Cerebellar nuclear complex (tissue), 1 donor: ENCODE measurements at places on chromosomes 16 and 17.
A peak's percentile ranks its signal among the peaks of the same experiment; 100 is the strongest.

GRCh38 chr17:80498242-80498919, 22.0 kb upstream of the NPTX1 start:
- no peak for DNase-seq

DNA sequence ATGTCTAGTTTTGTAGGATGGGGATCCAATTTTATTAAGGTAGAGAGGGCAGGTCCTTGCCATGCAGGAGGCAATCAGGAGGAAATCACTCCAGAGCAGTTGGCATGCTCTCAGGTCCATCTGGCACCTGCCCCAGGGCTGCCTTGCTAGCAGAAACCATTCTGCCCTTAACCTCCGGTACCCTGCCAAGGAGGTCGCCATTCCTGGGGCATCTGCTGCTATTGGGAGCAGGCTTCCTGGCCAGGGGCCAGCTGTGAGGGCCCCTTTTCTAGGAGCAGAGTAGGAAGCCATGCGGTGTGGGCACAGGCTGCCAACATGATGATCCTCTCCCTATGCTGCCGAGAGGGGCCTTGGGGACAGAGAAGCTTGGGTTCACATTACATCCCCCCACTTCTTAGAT, 47.6 kb upstream of the MGAT5B start:
- peak; percentile 19 for DNase-seq

DNA sequence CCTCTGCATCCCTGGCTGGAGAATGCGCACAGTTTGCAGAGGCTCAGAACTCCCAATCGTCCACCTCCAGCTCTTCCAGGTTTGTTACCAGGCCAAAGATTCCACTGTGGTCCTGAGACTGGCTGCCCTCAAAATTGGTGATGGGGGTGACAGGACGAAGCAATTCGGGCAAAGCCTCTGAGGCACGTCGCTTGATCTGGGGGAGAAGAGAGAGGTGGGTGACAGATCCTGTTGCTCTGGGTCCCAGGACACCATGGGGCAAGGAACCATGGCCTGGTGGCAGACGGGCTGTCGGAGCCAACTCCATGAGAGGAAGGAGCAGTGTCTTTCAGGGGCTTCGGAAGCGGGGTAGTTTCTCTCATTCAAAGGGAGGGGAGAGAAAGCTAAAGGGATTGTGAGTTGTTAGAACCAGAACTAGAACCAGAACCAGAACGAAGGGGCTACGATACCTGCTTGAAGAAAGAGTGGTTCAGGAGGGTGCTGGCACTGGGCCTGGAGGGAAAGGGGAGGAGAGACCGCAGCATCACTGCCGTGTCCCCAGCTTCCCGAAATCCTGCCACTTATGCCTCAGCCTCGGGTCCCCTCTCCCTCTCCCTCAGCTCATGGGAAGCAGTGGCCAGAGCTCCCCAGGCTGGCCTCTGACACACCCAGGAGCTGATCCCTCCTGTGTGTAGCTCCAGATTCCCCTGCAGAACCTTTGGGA, 3.8 kb upstream of the LIMD2 start:
- DNase-seq = no peak

- peak; percentile 88 for DNase-seq
Measured at GRCh38 chr17:40056379-40057015, 2.3 kb upstream of the MED24 start.

DNA sequence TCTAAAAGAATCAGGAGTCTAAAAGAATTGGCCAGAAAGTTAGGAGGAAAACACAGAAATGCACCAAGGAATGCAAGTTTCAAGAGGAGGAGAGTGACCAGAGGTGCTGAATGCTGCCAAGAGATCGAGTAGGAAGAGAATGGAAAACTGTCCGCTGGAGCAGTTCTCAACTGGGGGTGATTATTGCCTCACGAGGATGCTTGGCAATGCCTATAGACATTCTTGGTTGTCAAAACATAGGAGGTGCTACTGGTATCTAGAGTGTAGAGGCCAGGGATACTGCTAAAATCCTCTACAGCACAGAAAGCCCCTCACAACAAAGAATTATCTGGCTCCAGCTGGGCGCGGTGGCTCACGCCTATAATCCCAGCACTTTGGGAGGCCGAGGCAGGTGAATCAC, 82.1 kb upstream of the NOL11 start:
- DNase-seq = no peak

DNA sequence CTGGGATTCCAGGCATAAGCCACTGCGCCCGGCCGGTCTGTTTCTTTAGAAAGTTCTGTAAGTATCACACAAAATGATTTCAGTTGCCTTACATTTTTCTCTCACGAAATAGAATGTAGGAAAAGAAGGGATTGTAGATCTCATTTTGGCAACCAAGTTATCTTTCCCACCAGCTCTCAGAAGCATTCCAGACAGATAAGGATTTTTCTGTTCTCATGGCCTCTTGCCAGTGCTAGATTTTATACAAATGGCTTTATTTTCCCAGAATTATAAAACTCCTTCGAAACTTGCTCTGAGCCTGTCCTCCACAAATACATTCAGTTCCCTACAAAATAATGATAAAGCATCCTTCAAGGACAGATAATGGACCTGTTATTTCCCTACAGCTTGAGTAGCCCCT, 46.9 kb downstream of the LCMT1 start:
- DNase-seq = no peak

GRCh38 chr17:75011401-75012095, 922 bp upstream of the MRPL58 start:
- DNase-seq = peak; percentile 73

DNA sequence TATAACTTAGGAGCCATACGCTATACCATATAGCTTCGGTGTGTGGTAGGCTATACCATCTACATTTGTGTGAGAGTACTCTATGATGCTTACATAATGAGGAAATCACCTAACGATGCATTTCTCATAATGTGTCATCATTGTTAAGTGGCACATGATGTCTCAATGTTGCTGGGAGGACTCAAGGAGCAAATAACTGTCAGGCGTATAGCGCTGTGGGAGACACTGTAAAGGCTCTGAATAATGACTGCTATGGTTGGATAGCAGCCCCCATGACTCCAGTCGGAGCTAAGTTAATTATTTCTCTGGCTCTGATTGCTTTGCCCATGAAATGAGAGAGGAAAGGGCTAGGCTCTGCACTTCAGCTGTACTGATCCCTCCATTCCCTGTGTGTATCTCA, 197.2 kb downstream of the RGS9 start:
- no peak for DNase-seq

DNA sequence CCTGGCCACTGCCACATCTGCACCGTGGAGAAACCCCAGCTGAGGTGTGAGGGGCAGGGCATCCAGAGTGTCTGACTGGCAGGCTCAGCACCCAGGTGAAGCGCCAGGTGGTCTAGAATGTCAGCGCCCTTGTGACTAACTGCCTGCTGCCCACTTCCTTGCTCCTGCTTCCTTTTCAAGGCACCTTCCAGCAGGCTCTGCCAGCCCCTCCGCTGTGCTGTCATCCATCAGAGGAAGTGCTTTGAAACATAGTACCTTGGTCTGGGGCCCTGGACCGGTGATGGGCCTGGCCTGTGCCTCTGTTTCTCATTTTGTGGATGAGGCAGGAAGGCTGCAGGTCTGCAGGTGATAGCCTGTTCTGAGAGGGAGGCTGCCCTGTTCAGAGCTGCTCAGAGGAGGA, 5.5 kb downstream of the SPNS2 start:
- no peak for DNase-seq

DNA sequence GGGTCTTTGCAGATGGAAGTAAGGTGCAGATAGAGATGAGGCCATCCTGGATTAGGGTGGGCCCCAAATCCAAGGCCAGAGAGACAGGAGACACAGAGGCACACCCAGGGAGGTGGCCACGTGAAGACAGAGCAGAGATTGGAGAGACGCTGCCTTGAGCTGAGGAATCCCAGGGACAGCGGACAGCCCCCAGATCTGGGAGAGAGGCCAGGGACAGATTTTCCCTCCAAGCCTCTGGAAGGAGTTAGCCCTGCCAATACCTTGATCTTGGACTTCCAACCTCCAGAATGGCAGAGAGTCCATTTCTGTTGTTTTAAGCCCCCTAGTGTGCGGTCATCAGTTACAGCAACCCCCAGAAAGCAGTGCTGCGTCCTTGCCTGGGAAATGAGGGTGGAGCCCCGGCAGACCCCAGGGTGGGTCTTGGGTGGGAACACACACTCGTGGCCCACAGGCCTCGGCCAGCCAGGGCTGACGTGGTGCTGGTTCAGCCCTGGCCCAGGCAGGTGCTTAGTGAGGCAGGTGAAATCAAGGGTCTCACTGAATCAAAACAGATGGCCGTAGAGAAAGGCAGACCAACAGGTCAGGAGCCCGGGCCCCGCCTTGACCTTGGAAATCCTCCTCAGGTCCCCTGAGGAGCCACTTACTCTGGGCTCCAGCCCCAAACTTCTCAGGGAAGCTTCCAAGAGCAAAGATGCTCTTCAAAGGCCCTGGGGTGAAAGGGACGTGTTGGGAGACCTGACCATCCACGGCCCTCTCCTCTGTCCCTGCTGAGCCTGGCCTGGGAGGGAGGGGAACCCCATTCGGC, 169.3 kb downstream of the RBFOX3 start:
- DNase-seq = no peak

DNA sequence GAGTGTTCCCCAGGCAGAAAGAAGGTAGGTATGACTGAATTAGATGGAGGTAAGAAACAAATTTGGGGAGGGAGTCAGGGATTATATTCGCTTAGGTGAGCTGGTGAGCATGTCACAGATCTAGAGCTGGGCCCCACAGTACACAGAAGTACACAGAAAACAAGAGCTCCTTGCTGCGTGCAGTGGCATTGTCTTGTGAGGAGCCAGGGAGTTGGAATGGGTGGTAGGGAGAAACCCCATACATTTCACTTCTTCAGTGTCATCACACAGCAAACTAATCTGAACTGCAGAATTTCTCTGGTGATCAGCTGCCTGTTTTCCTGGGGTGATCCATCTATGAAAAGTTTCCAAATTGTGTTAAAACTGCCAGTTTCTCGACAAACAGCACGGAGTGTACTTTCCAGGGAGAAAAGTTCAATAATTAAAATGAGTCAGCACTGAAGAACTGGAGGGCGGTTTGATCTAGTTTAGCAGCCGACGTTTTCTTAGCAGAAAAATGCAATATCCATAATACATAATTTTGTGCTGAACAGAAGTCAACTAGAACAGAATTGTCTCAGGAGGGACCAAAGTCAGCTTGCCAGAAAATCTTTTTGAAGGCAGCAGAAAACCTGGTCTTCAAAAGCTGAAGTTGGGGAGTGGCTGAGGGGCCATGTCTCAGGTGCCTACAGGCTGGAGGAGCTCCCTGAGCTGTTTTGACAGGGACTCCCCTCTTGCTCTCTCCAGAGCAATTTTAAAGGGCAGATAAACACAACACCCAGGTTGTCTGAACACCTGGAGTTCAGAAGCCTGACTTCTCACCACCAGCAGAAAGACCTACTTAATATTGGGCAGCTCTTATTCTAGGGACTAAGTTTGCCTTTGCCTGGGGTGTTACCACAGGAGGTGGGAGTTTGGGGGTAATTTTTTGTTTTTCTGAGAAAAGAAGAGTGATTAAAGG, 448.6 kb downstream of the CA10 start:
- DNase-seq = no peak

GRCh38 chr17:3663102-3664011, 5.0 kb downstream of the TAX1BP3 start:
- DNase-seq = no peak

DNA sequence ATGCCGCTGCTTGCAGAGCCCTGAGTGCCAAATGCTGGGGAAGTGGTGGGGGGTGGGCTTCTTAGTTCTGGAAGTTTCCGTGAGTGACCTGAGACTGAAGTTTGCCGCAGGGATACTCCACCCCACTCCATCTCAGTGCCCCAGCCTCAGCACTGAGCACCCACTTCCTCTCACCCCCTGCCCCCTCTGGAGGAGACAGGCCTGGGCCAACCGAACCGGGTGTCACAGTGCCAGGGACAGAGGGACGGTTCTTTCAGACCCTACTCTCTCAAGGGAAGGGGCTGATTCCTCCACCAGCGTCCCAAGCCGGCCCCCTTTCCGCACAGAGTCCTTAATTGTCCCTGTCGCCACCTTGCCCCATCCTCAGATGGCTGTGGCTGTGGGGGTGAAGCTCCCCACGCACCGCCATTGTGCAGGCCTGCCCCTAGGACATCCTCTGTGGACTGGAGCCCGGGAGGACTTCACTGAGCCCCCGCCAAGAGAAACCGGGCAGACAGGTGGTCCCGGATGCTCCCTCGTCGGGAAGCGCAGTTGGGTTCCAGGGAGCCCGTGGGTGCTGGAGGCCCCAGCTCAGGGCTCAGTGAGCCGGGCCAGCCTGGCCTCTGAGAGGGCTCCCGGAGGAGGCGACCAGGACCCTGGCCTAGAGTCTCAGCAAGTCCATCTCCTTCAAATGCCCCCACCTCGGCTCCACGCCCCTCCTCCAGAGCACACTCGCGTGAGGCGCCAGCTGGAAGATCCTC, 1.6 kb upstream of the KREMEN2 start:
- no peak for DNase-seq

- DNase-seq = no peak
Measured at GRCh38 chr17:48718761-48719641, 3.3 kb downstream of the PRAC1 start.

DNA sequence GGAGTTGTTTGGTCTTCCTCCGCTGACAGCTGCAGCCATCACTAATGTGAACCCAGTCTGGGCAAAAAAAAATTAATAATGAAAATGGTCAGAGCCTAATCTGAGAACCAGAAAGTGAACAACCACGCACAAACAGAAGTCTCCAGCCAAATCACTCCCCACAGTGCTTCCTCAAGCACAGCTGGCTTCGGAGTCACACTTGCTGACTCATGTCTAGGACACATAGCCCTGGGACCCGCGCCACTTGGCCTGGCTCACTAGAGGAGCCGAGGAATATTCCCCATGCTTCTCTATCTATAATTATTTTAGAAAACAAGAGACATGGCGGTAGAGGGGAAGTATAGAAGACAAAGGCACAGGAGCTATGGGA, 109.1 kb downstream of the ZFHX3 start:
- no peak for DNase-seq

- no peak for DNase-seq
Measured at GRCh38 chr17:4678448-4679026, 25.4 kb downstream of the PELP1 start.

DNA sequence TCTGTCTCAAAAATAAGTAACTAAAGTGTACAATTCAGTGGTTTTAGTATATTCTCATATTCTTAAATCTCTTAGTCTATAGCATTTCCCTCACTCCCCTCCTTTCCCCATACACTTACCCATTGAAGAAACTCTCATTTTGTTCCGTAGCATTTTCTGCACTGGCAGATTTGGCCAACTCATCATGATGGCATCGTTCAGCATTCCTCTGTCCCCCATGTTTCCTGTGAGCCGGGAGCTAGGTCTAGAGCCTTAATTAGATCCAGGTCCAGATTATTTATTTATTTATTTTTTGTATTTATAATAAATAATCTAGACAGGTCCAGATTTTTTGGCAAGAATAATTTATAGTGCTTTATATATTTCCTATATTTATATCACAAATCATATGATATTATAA, 31.0 kb downstream of the HEATR3 start:
- DNase-seq = no peak

GRCh38 chr16:85750146-85750826, 610 bp downstream of the C16orf74 start:
- DNase-seq = no peak

- DNase-seq = no peak
Measured at GRCh38 chr16:17109413-17109812, 361.3 kb downstream of the XYLT1 start.

DNA sequence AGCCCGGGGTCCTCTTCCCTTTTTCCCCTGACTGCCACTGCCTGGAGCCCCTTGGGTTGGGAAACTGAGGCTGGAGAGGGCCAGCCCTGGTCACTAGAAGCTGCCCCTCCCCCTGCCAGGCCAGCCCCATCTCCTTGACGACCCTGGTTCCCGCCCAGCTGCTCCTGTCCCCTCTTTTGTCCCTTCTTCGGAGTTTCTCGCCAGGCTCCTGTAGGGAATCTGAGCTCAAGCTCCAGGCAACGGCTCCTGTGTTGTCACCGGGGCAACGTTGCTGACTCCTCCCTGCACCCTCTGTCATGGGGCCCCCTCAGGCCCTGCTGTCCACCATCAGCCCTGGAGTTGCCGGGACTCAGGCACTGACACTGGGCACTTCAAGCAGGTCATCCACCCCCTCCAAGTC, 5.7 kb downstream of the LLGL1 start:
- no peak for DNase-seq
